ENCODE measurements at places on chromosomes 6 and 20.
A peak's percentile ranks its signal among the peaks of the same experiment; 100 is the strongest.

DNA sequence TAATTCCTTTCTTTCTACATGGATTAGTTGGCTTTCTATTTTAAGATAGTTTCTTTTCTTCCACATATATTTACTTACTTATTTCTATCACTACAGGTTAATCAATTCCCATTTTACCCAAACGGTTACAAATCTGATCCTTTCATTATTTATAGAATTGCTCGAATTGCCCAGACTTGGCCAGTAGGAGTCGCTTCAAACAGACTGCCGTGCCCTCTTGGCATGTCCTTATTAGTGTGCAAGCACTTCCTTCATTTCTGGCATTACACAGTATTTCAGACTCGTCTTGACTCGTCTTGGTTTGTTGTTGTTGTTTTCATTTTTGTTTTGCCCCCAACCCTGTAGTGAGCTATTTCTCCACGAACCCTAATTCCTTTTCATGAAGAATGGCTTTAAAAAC lies 74.6 kb downstream of the SAMD3 start:
- no peak for DNase-seq

GRCh38 chr6:132465530-132466485 lies 47.1 kb downstream of the STX7 start:
- no peak for DNase-seq

- DNase-seq, result peak; percentile 54
These were observed 87.2 kb downstream of the PRND start for GRCh38 chr20:4808872-4809271.

GRCh38 chr6:35178932-35179832 lies 34.6 kb upstream of the SCUBE3 start:
- no peak for DNase-seq

DNA sequence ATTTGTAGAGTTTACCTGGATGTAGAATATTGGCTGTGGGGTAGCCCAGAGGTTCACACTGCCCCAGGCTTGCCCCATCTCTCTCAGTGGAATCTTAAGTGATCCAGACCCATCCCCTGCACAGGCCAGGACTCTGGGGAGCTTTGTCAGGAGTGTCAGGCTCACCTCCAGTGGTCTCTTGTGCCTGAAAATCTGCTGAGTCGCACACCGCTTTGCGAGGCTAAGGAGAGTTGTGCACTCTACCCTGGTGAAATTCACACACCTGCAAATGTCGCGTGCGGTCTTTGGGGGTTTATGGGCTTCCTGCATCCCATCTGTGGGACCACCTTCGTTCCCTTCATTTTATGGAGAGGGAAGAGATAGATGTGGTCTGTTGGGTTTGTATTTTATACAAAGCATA lies 63.6 kb upstream of the KIF25 start:
- no peak for DNase-seq

DNA sequence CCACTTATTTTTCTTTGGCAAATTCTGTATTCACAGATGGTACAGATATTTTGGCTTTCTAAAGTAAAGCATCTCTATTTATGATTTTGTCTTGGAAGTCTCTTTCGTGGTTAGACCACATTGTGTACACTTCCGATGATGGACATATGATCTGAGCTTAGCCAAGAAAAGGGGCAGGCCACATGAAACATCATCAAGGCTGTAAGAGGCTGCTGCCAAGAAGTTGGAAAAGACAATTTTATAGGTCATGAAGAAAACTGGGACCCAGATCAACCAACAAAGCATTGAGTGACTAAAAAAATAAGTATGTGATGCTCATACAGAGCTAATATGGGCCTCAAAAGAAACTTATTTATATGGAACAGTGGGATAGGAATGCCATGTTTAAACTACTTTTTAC lies 266.4 kb downstream of the HAO1 start:
- no peak for DNase-seq

DNA sequence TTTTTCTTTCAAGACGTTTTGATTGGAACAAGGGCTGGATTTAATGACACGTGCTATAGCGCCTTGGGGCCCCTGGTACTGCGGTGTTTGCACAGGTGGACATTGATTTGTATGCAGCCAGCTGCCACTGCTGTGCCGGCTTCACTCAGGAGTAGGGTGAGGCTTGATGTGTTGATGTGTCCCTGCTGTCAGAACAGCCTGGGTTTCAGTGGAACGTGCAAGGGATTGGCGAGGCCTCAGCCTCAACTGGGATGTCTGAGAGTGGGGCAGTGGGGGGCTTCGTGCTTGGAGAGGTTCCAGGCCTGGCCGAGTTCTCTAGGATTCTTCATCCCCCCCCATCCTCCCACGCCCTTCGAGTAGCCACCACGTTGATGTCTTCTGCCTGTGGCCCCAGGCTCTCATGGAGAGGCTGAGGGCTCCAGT lies 23.0 kb downstream of the PYGB start:
- no peak for DNase-seq

GRCh38 chr6:52143551-52143950 lies 42.6 kb upstream of the IL17A start:
- no peak for DNase-seq

GRCh38 chr20:62719250-62719935 lies 10.8 kb downstream of the NTSR1 start:
- no peak for DNase-seq

GRCh38 chr6:149140137-149140909 lies 177.2 kb upstream of the TAB2 start:
- no peak for DNase-seq

- DNase-seq, result no peak
These were observed 2.2 kb upstream of the MAPK13 start for GRCh38 chr6:36128073-36128472.

DNA sequence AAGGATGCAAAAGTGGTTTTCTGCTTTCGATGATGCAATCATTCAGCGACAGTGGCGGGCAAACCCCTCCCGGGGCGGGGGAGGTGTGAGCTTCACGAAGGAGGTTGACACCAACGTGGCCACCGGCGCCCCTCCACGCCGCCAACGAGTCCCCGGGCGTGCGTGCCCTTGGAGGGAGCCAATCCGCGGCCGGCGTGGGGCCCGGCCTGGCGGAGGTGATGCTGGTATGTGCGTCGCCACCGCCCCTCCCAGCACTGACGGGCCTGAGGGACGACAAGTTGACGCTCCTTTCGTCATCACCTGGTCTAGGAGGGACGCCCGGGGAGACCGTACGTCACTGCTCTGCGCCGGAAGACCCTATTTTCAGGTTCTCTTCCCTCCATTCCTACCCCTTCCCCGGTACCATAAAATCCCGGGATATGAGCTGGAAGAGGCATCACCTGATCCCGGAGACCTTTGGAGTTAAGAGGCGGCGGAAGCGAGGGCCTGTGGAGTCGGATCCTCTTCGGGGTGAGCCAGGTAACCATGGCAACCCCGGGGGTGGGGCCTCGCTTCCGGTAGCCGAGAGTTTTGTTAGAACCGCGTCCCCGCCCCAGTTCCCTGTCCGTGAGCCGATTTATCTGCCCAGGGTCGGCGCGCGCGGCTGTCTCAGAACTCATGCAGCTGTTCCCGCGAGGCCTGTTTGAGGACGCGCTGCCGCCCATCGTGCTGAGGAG lies at the start of gene DXO:
DXO (minus strand) TSS at position 146 of the 716 bp plus-strand sequence. CDS start 463 bp downstream, outside the sequence.
- DNase-seq, result peak; percentile 100

GRCh38 chr6:2433711-2434110 lies 188.3 kb upstream of the GMDS start:
- no peak for DNase-seq

- DNase-seq, result no peak
These were observed 1.0 kb downstream of the LRP11 start for GRCh38 chr6:149862922-149863697.

DNA sequence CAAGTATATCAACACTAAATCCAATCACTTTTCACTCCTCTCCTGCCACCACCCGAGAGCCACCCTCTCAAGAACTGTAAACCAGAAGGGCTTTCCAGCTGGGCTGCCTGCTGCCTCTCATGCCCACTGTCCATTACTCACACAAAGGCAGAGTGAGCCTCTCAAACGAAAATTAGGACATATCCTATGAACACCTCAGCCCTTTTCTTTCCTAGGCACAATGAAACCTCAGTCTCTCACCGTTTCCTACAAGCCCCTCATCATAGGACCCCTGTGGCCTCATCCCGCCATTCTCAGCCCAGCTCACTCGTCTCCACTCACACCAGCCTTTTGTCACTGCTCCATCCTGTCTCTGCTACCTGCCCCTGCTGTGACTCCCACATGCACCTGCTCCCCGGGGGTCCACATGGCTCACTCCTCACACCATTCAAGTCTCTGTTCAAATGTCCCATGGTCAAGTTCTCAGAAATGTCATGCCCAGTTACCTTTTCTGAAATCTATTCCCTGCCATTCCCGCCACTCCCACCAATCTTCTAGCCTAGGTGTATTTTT lies 7.4 kb downstream of the HLA-F start:
- DNase-seq, result no peak

DNA sequence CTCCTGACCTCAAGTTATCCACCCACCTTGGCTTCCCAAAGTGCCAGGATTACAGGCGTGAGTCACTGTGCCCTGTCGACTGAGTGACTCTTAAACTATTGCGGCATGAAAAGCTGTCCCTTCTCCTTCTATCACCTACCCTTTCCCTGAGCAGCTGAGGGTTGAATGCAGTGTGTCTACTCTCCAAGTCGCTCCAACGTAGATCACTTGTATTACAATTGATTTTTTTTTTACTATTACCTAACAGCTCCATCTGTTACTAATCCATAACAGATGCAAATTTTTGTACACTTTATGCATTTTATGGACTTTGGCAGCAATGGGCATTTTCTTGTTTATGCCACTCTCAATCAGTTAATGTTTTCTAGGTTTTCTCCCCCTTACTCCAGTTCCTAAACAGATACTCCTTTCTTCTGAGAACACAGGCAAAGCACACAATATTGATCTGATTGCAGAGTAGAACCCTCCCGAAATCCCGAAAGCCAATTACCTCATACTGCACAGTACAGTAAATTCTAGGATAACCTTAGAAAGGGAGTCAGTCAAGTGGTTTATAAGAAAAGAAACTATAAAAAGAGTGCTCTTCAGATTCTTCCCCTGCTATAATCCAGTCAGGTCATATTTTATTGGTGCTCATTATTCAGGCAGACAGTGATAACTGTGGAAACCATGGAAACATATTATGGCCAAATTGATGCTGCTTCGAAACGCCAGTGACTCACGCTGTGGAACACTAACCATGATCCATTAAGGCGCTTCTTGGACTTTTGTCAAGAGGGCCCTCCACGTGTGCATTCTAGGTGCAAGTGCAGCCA lies 273.0 kb downstream of the ADGB start:
- no peak for DNase-seq

- DNase-seq, result peak; percentile 43
These were observed 17.4 kb downstream of the ADNP start for GRCh38 chr20:50913690-50914375.

DNA sequence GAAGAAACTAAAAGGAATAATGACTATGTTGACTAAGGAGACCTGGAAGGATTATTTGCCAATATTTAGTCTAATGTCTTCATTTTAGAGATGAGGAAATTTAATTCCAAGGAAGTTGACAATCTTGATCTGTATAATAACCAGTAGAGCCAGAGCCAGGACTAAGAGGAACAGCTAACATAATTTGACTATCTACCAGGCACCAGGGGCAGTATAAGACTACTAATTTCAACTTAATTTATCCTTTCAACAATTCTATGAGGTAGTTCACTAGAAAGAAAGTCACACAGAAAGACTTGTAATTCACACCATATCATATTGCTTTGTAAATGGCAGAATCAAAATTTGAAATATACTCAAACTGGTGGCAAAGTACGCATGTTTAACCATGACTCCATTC lies 273.0 kb upstream of the STXBP5 start:
- no peak for DNase-seq

DNA sequence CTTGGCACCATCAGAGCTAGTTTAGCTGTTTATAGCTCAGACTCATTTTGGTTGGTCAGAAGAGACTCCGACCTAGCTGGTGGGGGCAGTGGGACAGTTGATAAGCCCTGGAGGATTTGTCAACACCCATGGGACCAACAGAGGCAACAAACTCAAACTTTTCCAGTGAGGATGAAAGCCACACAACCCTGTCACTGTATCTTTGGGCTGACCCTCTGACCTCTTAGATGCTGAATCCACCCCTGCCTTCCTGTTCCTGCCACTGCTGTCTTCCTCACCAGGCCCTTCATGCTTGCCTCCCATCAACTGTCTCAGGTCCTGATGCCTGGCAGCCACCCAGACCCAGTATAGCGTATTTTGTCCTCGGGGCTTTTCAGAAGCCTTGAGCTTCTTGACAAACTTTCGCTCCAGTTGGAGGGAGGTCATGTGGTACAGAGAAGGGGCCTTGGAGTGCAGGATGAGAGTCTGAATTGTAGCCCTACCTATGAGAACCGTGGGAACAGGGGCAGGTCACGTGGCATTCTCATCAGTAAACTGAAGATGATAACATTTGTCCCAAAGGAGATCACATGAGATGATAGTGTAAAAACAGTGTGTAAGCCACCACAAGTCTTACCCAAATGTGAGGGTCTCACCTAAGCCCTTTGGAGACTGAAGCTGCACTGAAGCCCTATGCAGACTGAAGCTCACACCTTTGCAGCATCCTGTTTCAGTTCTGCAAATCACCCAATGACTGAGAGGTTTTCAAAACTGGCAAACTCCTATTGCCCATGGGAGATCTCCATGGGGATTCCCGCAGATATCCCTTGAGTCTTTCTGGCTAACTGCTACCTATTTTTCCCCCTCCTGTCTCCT lies 72.0 kb upstream of the F13A1 start:
- DNase-seq, result no peak

DNA sequence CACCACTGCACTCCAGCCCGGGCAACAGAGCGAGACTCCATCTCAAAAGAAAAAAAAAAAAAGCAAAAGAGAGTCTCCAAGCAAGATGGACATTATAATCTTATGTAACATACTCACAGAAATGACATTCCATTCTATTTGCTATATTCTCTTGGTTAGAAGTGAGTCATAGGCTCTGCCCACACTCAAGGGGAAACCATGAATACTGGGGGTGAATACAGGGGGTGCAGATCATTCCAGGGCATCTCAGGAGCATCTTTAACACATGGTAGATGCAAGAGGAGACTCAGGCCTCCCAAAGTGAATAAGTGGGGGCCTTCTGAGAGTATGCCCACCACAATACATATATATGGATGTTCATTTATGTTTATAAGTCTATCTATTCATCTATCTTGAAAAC lies 18.3 kb upstream of the RANBP9 start:
- peak; percentile 72 for DNase-seq

- DNase-seq, result peak; percentile 67
These were observed 178.7 kb downstream of the TAF4 start for GRCh38 chr20:61886721-61887595.

- DNase-seq, result no peak
These were observed 135.6 kb downstream of the HIVEP1 start for GRCh38 chr6:12147557-12148316.

DNA sequence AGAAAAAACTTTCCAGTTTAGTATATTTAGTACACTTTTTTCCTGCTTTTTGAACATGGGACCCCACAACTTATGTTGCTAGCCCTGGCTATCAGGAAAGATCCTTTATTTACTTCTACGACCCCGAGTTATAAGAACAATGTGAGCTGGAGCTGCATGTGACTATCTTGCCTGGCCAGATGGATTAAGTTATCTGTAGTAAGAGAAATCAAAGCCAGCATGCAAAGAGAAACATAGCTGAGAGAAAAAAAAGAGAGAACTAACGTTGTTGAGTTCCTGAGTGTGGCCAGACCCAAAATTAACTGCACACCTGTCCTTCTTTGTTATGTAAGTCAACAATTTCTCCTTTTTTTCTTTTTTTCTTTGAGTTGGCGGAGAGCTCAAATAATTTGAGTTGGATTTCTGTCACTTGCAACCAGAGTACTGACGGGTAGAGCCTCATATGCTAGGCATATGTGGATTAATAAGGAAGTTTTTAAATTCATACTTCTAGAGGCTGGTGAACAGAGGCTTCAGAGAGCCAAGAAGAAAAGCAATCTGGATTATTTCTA lies 219.5 kb downstream of the HACE1 start:
- DNase-seq, result no peak

Data from hepatic stellate cell (primary cell).